ENCODE measurements at places on chromosomes 1 and 21.

DNA sequence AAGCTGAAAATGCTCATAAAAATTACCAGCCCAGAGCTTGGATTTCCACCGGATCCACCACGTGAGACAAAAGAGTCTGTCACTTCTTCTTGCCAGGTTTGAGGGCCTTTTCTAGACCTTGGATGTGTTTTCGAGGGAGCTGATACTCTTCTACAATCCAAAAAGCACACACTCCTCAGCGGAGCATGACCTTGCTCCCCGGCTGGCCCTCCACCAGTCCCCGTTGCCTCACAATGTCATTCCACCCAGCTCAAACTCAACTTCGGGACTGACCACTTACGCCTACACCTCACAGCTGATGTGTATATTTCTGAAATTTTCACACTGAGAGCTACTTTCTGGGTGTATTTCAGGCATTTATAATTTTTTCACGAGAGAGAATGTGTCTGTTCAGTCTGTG lies 20.6 kb downstream of the EIF2D start:
- no peak for DNase-seq

DNA sequence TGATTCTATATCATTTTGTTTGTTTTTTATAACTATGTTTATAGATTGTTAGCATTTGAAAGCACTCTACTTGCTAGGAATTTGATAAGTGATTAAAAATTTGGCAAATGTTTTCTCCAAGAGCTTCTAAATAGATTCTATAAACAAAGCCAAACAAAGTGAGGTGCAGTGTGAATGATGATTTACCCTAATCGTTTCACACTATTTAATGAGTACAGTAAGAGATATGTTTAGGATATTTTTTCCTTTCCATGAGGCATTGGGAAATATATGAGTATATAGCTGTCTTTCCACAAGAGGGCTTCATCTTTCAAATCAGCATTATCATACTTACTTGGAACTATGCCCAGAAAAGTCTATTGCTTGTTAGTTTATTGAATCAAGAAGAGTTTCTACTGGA lies 277.0 kb upstream of the BRINP3 start:
- no peak for DNase-seq

- no peak for DNase-seq
These were observed 40.1 kb downstream of the TRIM62 start for GRCh38 chr1:33141781-33142180.

- DNase-seq, result no peak
These were observed 11.3 kb upstream of the SYT6 start for GRCh38 chr1:114164840-114165543.

DNA sequence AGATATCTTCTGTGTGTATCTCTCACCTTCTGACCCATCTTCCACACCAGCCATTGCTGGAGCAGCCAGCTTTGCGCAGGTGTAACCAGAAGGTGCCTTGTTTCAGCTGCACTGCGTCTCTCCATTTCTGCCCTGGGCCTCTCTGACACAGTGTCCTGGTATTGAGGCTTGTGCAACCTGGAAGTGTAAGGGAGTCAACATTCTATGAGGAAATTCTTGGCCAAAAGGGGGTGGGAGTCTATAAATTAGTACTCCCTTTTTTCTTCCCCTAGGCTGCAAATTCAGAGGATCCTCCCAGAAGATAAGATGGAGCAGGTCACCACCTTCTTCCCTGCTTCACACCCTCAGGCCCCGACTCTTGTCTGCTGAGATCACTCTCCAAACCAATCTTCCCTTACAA lies 109.1 kb downstream of the MRPS6 start:
- DNase-seq, result no peak

- no peak for DNase-seq
These were observed 24.8 kb upstream of the THEM4 start for GRCh38 chr1:151934048-151934493.

- no peak for DNase-seq
These were observed 351.6 kb upstream of the NCAM2 start for GRCh38 chr21:20646431-20647165.

DNA sequence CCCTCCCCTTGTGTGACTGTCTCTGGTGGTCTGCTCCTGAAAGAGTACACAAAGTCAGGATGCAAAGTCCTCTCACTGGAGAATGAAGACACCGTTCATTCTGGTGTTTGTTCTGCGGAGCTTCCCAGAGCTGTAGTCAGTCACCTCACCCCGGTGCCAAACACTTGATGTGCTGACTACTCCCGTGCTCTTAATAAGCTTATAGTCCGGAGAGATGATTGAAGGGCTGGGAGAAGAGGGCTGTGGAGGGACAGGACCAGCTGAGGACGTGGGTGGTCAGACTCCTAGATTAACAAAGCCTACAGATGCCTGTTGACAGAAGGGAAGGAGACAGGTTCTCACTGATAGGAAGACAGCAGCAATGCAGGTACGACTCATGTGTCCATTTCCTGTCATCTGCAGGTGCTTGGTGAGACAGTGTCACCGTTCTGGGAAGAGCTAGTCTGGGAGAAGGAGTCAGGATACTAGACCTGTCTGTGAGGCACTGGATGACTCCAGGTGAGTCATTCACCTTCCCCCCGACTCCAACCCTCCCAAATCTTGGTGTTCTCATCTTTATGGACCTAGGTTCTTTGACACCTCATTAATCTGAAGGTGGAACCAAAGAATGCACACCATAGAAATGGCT lies 40.4 kb upstream of the LRRN2 start:
- no peak for DNase-seq

DNA sequence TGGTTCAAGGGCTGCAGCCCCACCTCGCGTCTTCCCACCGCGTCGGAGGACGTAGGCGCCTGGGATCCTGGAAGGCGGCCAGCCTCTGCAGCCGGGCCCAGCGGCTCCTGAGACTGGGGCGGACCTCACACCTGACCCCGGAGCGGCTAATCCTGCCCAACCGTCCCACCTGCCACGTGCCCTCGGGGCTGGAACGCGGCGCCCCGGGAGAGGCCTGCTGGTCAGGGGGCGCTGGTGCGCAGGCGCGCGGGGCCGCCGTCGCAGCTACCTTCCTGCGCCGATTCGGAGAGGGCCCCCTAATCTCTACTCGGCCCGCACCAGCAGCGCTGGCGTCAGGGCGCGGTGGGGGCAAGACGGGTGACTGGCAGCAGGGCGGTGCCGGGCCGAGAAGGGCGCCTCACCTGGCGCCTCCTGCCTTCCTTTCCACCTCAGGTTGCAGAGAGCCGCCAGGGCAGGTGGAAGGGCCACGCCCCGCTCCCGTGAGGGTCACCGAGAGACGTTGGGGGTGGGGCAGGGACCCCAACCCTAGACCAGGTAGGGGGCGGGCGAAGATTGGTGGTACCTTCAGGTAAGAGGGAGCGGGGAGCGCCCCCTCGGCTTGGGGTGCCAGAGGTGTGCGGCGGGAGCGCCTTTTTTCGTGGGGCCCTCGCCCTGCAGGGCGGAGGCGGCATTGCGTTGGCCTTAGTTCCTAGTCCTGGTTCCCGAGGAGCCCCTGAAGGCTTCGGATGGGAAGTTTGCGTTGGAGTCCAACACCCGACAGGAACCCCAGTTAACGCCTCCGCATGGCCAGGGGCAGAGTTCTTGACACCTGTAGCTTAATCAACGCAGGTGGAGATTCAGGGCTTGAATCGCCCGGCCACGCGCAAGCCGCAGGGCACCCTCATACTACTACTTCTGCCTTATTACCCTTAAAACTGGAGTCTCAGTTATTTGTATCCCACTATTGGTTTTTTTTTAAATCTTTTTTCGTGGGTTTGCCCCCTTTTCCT lies at the start of gene TDRD5:
TSS of gene TDRD5 (plus strand) at position 241 of the 989 bp plus-strand sequence. CDS start 784 bp downstream, outside the sequence.
- DNase-seq, result no peak

Data from dorsolateral prefrontal cortex (tissue), 122 donors.